Esophagus squamous epithelium (tissue), 5 donors: ENCODE measurements at places on chromosomes 3 and 15.

DNA sequence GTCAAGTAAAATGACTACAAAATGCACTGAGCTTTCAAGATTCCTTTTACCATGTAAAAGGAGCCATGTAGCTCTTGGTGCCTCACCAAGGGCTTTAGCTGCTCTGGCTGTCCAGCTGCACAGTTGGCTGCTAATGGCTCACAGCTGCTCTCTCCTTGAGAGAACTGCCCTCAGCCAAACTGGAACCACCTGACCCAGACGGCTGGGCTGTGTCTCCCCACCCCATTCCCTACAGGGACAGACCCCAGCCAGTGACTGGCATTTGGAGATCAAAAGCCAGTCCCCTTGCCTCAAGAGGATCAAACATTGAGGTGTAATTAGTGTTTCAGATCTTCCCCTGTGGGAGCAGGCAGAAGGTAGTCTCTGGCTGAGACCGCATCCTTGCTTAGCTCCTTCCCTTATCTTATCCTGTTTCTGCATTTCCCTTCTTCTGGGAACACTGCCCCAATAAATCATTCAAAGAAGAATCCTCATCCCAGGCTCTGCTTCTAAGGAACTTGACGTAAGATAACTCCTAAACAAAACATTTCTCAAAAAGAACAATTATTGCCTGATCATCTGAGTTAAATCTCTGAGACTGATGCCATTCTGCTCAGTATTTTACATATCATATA lies 28.6 kb upstream of the UBE2E2 start:
- no peak for DNase-seq

- DNase-seq, result no peak
These were observed 13.9 kb downstream of the CEP152 start for GRCh38 chr15:48796930-48797329.

DNA sequence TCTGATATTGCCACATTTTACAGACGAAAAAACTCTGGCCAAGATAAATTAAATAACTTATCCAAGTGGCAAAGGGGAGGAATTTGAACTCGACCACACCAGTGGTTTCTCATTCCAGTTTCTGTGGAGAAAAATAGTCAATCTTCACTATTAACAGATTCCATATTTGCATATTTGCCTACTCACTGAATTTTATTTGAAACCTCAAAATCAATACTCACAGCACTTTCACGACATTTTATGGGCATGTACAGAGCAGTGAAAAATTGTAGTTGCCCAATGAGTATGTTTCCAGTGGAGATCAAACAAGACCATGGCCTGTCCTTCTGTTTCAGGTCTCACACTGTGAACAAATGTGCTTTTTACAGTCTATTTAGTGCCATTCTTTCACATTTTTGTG lies 374.3 kb downstream of the MAGI1 start:
- DNase-seq, result no peak

GRCh38 chr15:59636184-59636583 lies 21.1 kb downstream of the GTF2A2 start:
- no peak for DNase-seq

DNA sequence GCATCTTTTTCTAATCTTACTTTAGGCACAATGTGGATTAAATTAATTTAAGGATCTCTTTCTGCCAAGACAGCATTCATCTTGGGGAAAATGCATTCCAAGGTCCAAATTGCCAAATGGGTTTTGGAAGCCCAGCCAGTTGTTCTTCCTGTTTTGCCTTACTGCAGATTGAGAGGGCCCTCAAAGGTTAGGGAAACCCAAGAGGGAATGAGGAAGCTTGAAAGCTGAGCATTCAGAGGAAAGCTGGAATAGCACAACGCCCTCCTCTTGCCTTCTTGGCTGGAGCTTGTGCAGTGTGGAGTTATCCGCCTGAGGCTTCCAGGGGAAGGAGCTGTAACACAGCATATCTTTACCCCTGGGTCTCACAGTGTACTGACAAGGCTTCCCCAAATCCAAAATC lies 18.2 kb upstream of the SACM1L start:
- DNase-seq, result no peak
